ENCODE measurements at places on chromosomes 1 and 21.
A peak's percentile ranks its signal among the peaks of the same experiment; 100 is the strongest.

DNA sequence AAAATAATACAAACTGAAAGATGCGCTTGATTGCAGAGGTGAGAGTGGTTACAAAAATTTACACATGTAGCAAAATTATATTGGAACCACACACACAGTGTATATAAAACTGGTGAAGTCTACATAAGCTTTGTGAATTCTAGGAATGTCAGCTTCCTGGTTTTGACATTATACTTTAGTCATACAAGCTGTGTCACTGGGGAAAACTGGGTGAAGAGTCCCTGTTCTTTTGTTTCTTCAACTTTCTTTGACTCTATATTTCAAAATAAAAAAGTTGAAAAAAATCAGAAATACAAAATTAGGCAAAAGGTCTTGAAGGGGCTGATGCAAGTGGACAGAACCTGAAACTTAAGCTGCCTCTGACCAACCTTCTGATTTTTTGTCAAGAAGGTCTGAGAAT, 3.0 kb downstream of the C1QC start:
- no peak for DNase-seq

GRCh38 chr1:34973326-34973725, 11.8 kb downstream of the TMEM35B start:
- DNase-seq: no peak

- DNase-seq: no peak
Measured at GRCh38 chr1:200506471-200506870, 96.6 kb upstream of the ZNF281 start.

GRCh38 chr1:221394011-221394544, 347.8 kb downstream of the DUSP10 start:
- no peak for DNase-seq

DNA sequence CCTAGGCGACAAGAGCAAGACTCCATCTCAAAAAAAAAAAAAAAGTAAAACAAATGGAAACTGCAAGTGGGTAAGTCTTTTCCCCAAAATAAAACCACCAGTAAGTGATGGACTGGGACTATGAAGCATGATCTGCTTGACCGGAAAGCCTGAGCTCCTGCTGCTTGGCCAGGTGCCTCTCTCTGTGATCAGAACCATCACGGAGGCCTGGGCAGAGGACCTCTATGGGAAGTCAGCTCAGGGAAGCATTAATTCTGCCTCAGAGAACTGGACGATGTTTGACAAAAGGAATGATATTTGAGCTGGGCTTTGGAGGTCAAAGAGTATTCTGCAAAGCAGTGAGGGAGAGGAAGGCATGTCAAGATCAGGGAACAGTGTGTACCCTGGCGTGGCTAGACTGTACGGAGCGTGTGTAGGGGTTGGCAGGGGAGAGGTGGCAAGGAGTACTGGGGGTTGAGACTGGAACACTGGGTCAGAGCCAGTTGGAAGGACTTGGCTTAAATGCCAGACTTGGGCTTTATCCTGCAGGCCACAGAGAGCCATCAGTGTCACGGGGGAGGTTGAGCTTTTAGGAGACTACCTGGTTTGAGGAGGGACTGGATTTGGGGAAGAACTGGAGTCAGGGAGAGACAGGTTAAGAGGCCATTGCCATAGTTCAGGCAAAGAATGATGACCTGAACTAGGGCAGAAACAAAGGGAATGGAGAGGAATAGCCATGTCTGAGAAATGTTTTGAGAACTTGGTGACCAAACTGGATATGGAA, 16.4 kb downstream of the ATP1A2 start:
- DNase-seq: no peak

DNA sequence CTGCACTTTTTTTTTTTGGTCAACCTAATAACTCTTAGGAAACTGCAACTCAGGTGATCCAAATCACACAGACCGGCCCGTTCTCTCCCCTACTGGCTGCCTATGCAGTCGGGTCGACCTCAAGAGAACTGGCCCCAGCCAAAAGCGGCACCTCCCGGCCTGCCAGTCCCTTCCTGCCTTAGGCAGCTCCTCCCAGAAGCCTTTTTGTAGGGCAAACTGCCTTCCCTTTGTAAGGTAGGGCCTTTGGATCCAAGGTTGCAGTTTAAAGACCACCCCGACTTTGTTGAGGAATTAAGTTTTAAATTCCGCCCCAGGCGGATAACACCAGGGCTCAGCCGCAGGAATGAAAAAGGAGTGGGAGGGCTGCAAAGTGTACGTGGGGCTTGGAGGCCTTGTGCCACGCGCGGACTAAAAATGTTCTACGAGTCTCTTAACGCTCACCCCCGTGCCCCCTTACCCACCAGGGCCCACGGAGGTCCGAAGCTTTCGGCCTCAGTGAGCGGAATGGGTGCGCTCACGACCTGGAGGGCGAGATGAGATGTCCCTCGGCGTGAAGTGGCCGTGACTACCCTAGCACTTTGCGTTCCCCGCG, 642 bp upstream of the ST3GAL3 start:
- no peak for DNase-seq

DNA sequence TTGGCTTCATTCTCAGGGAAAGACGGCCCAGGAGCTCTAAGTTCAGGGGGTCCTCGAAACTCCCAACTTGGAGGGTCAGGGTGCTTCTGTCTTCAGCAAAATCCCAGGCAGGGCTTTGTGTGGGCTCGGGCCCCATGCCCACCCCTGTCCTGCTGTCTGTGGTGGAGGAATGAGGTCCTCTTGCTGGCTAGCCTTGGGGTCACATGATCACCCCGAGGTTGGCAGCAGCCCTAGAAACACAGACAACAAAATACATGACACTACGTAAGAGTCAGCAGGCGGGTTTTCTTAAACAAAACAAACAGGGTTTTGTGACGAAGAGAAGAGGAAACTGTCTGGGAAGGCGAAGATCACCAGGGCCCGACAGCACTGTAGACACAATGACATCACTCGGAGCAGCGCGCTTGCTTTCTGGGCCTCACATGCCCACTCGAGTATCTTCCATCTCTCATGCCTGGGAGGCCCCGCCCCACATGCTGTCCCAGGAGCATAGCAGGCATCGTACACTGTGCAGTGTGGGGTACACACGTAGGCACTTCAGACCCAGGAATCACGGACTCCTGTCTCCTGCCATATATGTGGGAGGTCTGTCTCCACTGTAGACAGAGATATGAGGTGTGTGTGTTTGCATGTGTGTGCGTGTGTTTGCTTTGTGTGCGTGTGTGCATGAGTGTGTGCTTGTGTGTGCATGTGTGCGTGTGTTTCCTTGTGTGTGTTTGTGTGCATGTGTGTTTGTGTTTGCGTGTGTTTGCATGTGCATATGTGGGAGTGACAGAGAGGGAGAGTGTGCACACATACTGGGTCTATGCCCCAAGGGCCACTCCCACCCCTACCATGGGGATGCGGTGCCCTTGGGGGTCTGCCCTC, 94.7 kb downstream of the SIK1 start:
- DNase-seq: no peak

- no peak for DNase-seq
Measured at GRCh38 chr1:167121375-167122120, 27.7 kb downstream of the STYXL2 start.

DNA sequence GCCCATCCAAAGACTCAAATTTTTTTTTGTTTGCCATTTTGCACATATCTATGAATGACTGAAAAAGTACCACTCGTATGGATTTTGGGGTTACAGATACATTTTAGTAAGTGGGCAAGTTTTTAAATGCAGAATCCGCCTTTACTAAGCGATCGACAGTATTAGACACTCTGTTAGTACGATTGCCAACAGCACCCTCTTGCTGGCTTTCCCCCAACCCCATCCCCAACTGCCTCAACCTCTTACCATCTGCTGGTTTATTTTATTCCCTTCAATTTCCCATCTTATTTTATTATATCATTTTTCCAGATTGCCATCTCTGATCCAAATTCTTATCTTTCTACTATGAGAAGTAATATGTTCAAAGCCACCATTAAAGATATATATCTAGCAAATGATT, 244.8 kb downstream of the LRRIQ3 start:
- DNase-seq: no peak

DNA sequence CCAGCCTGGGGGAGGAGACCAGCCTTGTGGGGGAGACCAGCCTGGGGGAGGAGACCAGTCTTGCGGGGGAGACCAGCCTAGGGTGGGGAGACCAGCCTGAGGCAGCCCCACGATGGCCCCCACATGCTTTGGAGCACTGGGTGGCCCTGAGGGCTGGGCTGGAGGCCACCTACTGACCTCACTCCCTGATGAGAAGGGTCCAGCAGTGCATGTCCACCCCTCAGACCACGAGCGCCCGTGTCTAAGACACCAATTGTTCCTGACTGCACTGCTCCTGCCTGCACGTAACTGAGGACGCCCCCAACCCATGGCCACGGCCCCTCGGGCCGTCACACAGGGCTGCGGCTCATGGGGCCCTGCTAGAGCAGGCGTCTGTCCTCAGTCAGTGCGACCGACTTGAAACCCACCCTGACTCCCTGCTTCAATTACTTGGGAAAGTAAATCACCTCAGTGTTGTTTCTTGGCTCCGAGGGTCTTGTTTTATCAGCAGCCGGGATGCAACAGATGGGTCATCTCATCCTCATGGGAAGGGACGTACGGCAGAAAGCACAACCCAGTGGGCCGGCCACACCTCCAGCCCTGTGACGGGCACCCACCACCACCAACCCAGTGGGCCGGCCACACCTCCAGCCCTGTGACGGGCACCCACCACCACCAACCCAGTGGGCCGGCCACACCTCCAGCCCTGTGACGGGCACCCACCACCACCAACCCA, at the start of gene SPATC1L:
SPATC1L (minus strand) TSS at position 550 of the 715 bp plus-strand sequence. CDS start 1,643 bp downstream, outside the sequence.
- DNase-seq: peak; percentile 44

- DNase-seq: no peak
Measured at GRCh38 chr1:207088161-207088560, 499 bp upstream of the C4BPB start.

- DNase-seq: no peak
Measured at GRCh38 chr1:205504311-205505075, at the start of gene CDK18. CDK18 (plus strand) TSS chr1:205504669; CDS start chr1:205523168, 18,499 bp downstream.

Data from stimulated activated CD8-positive, alpha-beta memory T cell treated with anti-CD3 and anti-CD28 coated beads, Interleukin-15, amount 100 ng/mL, for 48 hours (primary cell).